Activated CD4-positive, alpha-beta T cell treated with anti-CD3 and anti-CD28 coated beads for 36 hours (primary cell): ENCODE measurements at places on chromosomes 16 and 17. TPM values are rescaled to one million over a fixed set of nuclear protein-coding genes. Genes with fewer than 3 reads are reported as not detected.

Gene ABAT
- total RNA-seq, result 6.0 TPM

Gene RNF222
- total RNA-seq, result not detected

Gene KCTD19
- 2.0 TPM for total RNA-seq

Gene CLDN7
- 0.53 TPM for total RNA-seq

Gene GPRC5B
- 0.11 TPM for total RNA-seq
